Stomach (tissue), 19 donors: ENCODE measurements at places on chromosomes 4 and X.

DNA sequence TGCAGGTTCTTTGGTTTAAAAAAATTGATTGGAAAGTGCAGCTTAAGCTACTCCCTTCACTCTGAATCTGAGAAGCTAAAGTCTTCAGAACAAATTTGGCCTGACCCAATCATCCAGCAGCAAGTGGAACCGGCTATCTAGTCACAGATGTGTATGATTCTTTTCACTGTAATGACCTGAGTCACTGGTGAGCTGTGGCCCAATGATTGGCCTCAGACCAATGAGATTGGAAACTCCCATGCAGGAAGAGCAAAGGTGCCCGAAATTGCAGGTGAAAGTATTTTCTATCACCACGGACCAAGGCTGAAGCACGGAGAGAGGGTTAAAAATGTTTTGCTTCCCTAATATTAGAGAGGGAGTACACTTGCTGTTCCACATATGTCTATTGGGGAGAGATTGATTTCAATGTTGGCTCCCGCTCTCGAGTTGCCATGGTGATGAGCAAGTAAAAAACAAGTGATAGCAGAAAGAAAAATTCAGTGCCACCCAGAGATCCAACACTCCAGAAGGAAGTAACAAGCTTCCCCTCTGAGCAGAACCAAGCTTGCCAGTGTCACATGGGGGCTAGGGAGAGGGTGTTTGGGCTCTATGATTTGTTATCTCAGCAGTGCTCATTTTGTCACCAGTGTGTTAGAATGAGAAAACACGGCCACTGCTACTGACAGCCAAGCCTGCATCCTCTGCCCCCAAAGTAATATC, 11.2 kb downstream of the RIPPLY1 start:
- DNase-seq, result no peak

- no peak for DNase-seq
Measured at GRCh38 chr4:154435895-154436294, 55.7 kb downstream of the DCHS2 start.

DNA sequence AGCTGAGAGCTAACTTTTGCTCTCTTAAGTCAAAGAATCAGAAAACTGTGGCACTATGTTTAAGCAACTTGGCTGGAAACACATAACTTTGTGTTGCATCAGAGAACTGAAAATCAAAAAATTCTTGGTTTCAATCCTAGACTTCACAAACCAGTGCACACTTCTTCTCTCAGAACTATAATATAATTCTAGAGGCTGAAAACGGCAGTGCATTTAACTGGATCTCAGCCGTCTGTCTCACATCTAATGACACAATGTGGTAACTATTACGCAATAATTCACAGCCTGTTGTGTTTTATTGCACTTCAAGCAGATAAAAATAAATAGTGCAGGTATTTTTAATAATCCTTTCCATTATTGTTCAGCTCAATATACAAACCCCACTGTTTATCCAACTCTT, 260.6 kb upstream of the DIAPH2 start:
- no peak for DNase-seq

- DNase-seq, result no peak
Measured at GRCh38 chrX:2848871-2849301, 20.2 kb downstream of the GYG2 start.

- DNase-seq, result peak; percentile 22
Measured at GRCh38 chr4:86564795-86565194, 29.3 kb upstream of the PTPN13 start.

DNA sequence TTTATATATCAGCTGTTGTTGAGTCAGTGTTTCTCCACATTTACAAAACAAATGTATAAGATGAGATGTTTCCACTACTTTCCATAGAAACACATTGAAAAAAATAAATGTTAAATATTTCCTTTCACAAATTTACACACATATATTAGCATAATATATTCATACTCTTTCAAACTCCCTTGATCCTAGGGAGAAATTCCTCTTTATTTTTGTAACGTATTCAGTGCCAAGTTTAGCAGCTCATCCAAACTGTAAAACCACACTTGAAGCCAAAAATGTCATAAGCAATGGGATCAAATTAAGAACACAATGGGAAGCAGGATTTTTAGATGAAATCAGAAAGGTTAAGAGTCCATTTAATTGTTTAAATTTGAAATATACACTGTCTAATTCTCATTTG, 381.1 kb upstream of the MAD2L1 start:
- no peak for DNase-seq

DNA sequence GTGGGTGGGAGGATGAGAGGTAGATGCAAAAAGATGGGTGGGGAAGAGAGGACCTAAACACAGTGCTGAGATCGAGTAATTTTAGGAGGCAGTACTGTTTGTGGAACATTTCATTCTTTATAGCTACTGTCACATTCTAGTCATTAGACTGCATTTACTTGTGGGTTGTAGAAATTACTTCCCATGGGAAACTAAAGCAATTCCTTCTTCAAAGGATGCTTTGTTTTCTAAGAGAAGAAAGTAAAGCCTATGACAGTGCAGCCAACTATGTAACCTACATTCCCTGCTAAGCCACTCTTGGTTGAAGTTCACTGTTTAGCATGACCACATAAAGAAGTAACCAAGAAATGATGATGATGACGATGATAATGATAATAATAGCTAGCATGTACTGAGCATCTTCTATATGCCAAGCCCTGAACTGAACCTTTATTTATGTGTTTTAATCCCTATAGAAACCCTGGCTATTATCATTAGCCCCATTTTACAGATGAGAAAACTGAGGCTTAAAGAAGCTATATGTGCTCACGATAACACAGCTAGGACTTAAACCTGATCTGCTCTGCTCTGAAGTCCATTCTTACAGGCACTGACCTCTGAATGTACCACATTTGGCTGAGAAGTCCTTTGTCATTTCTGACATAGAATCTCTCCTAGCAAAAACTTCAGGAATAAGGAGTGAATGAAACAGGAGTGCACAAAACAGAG, 114.5 kb upstream of the KIT start:
- no peak for DNase-seq

DNA sequence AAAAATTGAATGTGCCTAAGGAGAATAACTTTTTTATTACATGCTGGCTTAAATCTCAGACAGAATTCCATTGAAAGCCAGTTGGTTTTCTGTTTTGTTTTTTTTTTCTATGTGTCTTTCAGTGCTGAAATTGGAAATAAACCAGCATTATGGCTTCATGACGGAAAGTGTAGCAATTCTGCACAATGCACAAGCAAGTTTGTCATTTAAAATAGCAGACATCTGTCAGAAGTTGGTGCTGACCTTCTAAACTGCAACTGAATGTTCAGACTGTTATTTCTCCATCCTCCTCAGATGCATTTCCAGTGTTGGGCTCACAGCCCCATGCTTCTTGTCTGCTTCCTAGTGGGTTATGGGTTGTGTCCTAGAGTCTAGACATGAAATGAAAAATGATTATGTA, 107.2 kb upstream of the LIMCH1 start:
- no peak for DNase-seq

GRCh38 chr4:32789026-32789608, 2068.9 kb downstream of the PCDH7 start:
- DNase-seq, result no peak

DNA sequence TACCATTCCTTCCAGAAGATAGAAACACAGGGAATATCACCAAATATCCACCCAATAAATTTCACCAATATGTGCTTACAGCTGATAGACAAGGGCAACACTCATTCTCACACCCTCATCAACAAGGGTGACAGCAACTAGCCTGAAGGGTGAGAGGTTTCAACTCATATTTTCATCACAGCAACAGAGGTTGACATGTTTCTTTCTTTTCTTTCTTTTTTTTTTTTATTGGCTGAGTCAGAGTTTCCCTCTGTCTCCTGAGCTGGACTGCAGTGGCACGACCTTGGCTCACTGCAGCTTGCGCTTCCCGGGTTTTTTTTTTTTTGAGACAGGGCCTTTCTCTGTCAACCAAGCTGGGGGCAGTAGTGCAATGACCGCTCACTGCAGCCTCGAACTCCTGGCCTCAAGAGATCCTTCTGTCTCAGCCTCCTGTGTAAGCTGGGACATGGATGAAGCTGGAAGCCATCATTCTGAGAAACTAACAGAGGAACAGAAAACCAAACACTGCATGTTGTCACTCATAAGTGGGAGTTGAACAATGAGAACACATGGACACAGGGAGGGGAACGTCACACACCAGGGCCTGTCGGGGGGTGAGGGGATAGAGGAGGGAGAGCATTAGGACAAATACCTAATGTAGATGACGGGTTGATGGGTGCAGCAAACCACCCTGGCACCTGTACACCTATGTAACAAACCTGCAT, 27.5 kb upstream of the ASMTL start:
- DNase-seq, result no peak

DNA sequence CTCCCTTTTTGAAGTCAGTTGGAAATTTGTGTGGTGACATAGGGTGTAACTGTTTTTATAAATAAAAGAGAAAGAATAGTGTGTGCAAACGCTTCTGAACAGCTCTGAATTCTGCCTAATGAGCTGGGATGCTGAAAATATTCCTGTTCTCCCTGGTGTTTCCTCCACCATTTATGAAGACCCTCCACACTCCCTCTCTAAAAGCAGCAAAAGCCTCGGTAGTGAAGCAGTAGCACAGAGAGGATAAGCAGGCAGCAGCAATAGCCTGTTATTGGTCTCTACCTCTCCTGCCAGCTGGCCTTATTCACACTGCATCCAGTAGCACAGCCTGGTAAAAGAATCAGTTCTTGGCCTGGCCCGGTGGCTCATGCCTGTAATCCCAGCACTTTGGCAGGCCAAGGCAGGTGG, 406.1 kb downstream of the IQCM start:
- DNase-seq, result no peak

- DNase-seq, result no peak
Measured at GRCh38 chrX:105894721-105895120, 72.4 kb downstream of the NRK start.

DNA sequence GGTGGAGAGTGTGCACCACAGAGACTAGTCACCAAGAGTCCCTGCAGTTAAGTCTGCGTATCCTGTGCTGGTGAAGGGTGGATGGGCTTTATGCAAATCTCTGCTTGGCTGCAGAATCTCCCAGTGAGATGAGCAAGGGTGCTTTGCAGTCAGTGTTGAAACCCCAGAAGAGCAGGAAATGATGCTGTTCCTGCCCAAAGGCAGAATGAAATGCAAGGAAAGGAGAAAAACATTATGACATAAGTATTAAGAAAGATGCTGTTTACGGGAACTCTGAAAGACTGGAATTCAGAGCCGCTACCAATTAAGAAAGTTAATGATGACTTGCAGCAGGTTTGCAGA, 25.4 kb upstream of the ACSL1 start:
- DNase-seq, result no peak

DNA sequence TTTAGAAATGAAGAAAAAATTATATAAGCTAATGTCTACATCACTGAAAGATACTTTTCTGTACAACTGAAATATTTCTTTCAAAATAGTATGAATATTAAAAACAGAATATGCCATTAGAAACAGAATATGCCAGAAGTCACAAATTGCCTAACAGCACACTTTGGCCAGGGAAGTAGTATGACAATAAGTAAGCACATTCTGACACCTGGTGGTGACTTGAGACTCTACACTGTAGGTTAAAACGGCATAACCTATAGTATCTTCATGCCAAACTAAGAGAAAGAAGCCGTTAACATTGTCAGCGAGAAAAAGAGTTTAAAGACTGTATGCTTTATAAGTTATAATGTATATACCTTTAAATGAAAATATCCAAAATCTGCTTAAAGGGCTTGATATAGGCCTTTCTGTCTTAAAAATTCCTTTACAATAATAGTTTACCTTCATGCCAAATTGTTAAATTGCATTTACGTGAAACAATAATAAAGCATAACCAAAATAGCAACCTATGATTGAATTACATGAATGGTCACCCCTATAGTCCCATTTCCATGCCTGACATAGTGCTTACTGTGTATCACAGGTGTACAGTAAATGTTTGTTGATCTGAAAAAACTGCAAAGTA, 32.8 kb downstream of the FAM13A start:
- peak; percentile 91 for DNase-seq

DNA sequence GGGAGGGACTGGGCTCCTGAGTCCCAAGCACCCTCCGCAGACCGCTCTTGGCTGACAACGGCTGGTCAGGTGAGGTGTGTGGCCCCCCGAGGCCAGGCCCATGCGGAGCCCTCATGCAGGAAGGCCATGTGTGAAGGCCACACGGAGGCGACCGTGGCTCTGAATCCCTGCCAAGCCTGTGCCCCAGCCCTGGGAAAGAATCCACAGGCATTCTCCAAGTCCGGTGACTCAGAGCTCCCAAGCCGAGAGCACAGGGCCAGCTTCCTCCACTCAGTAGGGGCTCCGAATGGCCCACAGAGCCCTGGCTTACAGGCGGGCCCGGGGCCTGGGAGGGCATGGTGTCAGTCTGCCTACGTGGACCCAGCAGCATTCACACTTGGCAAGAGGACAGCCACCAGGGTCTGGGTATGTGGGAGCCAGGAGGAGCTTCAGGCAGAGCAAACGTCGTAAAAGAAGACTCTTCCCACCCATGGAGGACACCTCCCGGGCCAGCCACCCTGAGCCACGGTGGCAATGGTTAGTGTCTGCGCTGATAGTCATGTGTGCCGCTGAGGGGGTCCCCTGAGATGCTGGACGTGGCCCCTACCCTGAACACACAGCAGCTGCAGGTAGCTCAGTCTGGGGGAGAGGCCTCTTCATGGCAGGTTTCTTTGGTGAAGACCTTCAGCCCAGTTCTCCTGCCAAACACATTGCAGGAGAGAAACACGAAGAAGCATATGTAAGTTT, 105.7 kb downstream of the PSAPL1 start:
- DNase-seq, result no peak

- DNase-seq, result no peak
Measured at GRCh38 chrX:77922787-77923186, 12.3 kb downstream of the ATP7A start.

GRCh38 chr4:133190098-133190497, 41.0 kb downstream of the PCDH10 start:
- DNase-seq, result no peak

DNA sequence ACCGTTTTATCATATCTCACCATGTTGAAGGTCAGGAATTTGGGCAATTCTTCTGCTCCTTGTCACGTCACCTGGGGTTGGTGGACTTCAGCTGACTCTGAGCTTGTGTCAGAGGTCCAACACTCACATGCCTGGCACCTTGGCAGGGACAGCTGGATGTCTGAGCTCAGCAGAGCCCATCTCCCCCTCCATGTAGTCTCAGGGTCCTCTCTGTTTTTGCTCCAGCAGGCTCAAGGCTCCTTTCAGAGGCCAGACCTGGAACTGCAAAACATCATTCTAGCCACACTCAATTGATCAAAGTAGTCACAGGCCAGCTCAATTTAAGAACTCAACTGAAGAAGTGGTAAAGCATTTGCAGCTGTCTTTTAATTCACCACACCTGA, 45.4 kb downstream of the EDNRA start:
- DNase-seq, result no peak

- no peak for DNase-seq
Measured at GRCh38 chr4:32706893-32707292, 1986.7 kb downstream of the PCDH7 start.

- peak; percentile 57 for DNase-seq
Measured at GRCh38 chrX:18885328-18886004, 98.4 kb downstream of the PHKA2 start.

DNA sequence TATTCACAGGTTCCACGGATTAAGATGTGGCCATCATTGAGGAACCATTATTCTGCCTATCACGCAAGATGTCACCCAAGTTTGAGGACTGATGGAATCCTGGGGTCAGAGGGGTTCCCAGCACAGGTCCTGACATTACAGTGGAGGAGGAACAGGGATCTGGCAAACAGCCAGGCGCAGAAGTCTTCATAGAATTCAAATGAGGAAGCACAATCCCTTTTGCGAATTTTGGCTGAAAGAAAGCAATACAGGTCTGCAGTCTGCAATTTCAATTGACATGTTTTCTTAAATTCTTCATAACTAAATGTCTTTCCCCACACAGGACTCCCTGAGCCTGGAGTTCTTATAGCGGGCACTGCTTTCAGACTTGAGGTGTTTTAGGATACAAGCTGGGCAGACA, 14.5 kb downstream of the DOCK11 start:
- DNase-seq, result no peak
